DMS79 treated with DMSO at 0.1 percent for 48 hours (cell line): ENCODE measurements at places on chromosomes 4 and X.

DNA sequence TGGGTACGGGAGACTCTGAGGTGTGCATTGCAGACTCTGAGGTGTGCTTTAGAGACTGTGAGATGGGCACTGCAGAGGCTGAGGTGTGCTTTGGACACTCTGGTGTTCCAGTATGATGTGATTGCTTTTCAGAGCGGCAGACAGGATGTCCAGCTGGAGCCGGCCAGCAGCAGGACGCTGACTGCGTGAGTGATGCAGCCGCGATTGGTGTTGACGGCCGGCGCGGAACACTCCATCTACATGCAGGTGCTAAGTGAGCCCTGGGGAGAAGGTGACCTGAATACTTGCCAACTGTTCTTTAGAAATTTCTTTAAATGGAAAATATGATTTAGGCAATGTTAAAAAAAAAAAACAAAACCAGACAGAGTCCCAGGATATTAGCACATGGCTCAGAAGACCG is 103.1 kb upstream of the PPP2R3B start:
- no peak for DNase-seq

GRCh38 chr4:139749338-139749737 is 83.7 kb downstream of the MGST2 start:
- DNase-seq, result no peak

- DNase-seq, result no peak
Observed at GRCh38 chr4:5157791-5158770, 106.8 kb downstream of the STK32B start.

- DNase-seq, result no peak
Observed at GRCh38 chr4:124025428-124025827, 628.8 kb downstream of the SPRY1 start.

DNA sequence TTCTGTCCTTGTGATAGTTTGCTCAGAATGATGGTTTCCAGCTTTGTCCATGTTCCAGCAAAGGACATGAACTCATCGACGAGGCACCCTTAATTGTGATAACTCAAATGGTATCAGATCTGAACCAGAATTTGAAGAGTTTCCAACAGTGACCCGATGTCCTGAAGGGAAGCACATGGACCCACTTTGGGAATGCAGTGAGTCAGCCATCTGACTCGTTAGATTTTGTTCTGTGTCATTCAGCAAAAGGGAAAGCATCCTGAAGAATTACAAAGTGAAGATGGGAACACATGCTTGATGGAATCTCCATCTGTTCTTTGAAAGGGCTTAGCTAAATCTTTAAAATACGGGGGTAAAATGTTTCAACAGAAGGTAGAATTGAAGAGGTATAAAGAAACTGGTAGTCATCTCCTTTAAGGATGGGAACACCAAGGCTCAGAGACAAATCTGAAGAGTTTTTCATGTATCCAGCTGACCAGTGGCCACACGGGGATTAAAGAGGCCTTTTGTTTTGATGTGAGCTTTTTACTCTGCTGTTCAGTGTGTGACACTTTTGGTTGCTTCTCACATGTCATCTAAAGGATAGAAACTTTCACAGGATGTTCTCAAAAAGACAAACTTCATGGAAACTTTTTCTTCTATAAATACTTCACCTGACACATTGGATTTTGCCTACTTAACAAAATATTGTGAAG is 393.8 kb downstream of the INPP4B start:
- no peak for DNase-seq

DNA sequence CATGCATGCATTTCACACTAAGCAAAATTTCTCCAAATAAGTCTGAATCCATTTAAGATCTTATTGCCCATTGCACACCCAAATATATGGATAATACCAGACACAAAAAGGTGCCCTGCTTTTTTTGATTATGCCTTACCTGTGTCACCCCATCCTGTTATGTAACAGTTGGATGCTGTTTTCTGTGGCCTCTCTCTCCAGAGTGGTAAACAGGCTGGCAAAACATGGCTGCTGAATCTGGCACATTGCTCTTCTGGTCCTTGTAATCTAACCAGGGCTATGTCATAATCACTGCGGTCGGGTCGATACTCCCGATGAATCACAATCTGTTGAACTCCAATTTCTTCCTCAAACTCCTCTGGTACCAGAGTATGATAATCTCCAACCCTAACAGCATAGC is 70.1 kb downstream of the PRSS12 start:
- no peak for DNase-seq

GRCh38 chrX:69995362-69996112 is 54.2 kb downstream of the AWAT2 start:
- DNase-seq, result no peak

- DNase-seq, result peak; percentile 37
Observed at GRCh38 chr4:108171339-108172230, 2.9 kb upstream of the LEF1 start.
